ENCODE measurements at places on chromosomes 12 and 14.

DNA sequence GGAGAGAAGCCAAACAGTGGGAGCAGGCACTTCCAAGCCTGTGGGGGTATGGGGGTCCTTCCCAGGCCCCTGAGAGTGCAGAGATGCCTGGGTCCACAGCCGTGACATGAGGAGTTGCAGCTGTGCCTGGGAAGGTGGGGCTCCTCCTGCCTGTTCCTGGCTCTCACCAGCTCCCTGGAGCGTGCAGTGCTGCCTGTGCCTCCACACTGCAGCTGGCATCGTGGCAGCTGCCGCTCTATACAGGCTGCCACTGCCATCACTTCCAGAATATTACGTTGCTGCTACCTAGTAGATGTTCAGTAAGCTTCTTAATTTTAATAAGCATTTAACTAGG lies 223.7 kb downstream of the KCNC2 start:
- no peak for DNase-seq

- DNase-seq, result no peak
Measured at GRCh38 chr12:130491421-130492357, 154.0 kb downstream of the PIWIL1 start.

GRCh38 chr12:71652656-71653055 lies 11.0 kb downstream of the ZFC3H1 start:
- no peak for DNase-seq

GRCh38 chr12:93244514-93245077 lies 133.1 kb upstream of the NUDT4 start:
- no peak for DNase-seq

- peak; percentile 15 for DNase-seq
Measured at GRCh38 chr12:115794659-115795081, 482.8 kb downstream of the MED13L start.

DNA sequence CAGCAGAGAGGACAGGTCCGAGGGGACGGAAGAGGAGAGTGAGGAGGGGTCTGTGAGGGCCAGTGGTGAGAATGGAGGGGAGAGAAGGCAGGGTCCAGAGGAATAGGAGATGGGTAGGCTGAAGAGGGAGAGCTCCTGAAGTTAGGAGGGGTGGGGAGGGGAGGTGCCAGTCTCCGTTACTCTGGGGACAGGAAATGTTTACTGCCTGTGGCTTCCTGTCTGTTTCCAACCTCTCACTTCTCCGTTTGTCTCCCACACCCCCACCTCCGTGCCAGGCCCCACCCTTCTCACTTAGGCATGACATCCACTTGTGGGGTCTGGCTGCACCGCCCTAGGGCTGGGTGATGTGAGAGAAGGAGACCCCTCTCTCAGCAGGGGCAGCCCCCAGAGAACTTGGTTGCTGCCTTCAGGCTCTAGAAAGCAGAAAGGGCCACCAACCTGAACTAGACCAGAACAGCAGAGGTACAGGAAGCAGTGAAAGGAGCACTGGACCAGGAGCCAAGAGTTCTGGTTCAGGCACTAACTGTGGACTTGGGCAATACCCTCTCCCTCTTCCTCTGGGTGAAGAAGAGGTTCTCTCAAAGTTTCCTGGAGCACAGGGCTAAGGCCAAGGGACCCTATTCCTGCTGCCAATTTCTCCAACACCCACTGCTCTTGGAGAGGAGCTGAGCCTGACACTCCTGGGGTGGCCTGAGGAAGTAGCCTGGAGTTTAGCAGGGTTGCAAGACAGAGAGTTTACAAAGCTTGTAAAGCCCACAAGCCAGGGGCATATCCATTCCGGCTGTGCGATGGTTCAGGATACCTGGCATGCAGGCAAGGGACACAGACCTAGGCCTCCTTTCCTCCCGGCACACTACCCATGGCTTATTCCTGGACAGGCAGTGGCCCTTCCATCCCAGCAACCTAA lies 5.5 kb downstream of the ITGA5 start:
- DNase-seq, result no peak

DNA sequence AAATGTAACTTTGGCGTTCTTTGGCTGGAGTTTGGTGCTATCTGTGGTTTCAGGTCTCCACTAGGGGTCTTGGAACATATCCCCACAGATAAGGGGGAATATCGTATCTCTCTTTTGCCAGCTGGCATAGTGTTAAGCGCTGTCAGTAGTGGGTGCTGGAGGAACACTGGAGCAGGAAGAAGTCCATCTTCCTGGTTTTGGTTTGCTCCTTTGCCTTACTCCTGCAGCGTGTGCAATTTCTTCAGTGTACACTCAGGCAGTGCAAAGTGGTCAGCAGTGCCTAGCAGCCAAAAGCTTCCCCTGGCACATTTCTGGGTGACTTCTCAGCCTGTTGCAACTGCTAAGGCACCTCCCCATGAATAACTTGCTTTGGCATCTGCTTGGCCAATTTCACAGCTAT lies 11.7 kb upstream of the RIPK3 start:
- no peak for DNase-seq

DNA sequence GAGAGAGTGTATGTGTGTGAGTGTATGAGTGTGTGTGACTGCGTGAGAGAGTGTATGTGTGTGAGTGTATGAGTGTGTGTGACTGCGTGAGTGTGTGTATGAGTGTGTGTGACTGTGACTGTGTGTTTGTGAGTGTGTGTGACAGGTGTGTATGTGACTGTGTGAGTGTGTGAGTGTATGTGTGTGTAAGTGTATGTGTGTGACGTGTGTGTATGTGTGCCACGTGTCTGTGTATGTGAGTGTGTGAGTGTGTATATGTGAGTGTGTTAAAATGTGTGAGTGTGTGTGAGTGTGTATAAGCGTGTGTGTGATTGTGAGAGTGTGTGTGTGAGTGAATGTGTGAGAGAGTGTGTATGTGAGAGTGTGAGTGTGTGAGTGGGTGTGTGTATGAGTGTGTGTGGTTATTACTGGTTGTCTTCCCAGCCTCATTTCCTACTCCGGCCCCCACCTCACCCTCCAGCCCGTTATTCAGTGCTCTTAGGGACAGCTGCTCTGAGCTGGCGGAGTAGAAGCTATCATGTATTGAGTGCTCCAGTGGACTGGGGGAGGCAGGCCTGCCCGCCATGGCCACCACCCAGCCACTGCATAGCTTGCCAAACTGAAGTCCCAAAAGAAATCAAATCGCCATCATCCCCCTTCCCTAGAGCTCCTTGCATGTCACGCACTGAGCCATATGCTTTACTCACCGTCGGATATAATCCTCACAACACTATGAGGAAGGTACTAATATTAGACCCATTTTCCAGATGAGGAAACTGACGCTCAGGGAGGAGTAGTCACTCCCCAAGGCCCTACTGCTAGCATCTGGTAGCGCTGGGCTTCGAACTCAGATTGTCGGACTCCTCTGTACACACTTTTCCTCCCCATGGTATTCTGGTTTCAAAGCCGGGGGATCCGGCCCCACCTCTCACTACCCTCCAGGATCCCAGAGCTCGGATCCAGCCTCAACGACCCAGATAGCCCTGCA lies 10.3 kb upstream of the MYL2 start:
- no peak for DNase-seq

- DNase-seq, result no peak
Measured at GRCh38 chr12:95446506-95446900, 27.4 kb upstream of the METAP2 start.

- DNase-seq, result no peak
Measured at GRCh38 chr12:24751181-24751580, 197.7 kb downstream of the BCAT1 start.

DNA sequence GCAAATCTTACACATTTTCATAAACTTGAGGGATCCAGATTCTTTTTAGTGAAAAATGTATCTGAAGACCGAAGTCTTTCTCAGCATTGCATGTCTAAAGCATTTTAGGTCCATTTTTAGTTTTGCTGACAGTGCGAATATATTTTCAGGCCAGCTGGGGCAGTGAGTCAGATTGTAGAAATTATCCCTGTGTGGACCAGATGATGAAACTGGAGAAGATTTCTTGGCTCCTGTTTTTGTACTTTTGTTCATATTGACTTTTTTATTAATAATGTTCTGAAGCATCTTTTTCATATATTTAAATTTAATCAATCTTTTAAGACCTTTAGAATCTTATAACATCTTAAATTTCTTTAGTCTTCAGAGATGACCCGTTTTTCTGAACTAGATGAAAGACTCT lies 173.1 kb downstream of the FLRT2 start:
- DNase-seq, result no peak

DNA sequence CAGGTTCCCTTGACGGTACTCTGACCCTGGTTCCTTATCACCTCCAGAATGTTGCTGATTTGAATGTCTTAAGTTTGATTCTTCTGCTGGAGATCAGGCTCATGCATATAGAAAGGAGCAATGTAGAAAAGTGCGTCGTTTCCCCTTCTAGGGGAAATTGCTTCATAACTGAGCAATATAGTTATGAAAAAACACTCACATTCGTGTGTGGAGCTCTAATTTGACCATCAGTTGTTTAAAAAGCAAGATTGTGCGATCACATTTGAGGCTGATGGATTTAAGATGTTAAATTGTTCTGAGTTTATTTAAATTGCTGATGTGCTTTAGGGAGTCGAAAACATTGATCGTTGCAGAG lies 19.2 kb downstream of the PELI2 start:
- DNase-seq, result no peak

- DNase-seq, result no peak
Measured at GRCh38 chr12:121297435-121297991, 1.0 kb upstream of the CAMKK2 start.

DNA sequence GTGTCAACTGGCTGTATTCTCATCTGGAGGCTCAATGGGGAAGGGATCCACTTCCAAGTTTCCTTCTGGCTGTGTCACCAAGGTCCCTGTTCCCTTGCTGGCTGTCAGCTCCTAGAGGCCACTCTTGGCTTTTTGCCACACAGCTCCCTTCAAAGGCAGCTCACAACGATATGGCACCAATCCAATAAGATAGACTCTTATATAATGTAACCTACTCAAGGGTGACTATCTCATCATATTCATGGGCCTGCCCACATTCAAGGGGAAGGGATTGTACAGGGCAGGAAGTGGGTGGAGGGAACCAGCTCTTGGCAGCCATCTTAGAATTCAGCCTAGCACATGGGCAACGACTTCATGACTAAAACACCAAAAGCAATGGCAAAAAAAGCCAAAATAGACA lies 98.7 kb upstream of the PLXNC1 start:
- no peak for DNase-seq

DNA sequence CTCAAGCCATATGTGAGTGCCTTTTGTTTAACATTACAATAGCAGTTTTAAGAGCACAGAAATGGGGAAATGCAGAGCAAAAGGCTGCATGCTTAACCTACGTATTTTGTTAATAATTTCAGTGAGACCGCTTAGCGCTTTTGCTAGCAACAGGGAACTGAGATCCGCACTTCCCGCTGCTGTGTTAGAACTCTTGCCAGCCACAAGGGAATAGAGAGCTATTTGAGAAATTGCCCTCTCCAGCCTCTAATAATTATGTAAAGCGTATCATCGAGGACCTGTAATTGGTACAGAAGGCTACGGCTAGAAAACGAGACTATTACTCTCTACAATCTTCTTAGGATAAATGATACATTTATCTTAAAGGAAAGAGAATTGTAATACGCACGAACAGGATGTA lies 205.2 kb upstream of the GRIP1 start:
- no peak for DNase-seq

GRCh38 chr14:99249389-99249788 lies 22.6 kb downstream of the BCL11B start:
- no peak for DNase-seq

DNA sequence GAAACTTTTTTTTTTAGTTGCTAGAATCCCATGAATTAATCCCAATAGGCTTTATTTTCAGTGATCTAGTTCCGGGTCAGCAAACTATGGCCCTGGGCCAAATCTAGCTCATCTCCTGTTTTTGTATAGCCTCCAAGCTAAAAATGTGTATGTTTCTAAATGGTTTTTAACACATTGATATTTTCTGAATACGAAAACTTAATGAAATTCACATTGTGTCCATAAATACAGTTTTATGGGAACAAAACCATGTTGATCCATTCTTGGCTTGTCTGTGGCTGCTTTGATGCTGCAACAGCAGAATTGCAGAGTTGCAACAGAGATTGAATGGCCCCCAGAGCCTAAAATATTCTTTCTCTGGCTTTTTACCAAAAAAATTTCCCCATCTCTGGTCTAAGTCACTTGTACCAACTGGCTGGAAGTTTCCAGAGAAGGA lies 47.5 kb downstream of the ZNF664 start:
- DNase-seq, result no peak

- DNase-seq, result peak; percentile 44
Measured at GRCh38 chr12:70007687-70008086, 182.7 kb downstream of the MYRFL start.

DNA sequence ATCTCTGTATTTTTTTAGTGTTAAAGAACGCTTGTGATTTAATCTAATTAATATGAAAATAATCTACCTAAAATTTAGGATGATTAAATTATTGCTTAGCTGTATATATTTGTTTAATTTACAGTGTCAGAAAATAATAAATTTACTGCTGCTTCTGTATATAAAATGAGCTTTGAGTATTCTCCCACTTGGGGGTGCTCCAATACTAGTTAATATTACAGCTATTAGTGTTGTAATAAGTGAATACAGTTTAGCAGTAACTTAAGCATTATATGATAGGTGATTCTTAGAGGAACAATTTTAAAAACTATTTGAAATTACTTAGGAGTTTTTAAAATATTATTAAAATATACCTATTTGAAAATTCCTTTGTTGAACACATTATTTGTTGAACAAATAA lies 62.2 kb downstream of the PAPOLA start:
- DNase-seq, result no peak

GRCh38 chr14:34826661-34827060 lies 48.5 kb downstream of the BAZ1A start:
- DNase-seq, result no peak

- DNase-seq, result no peak
Measured at GRCh38 chr12:63124778-63125177, 26.2 kb downstream of the AVPR1A start.
